Type B pancreatic cell (in vitro differentiated cells): ENCODE measurements at places on chromosomes 1 and 21. TPM values are rescaled to one million over a fixed set of nuclear protein-coding genes. Genes with fewer than 3 reads are reported as not detected.

Gene SLFNL1
- 0.14 and 0.60 TPM in 2 replicates for total RNA-seq

- no peak for DNase-seq
Measured at GRCh38 chr1:39103328-39104157, 77.4 kb downstream of the NDUFS5 start.

DNA sequence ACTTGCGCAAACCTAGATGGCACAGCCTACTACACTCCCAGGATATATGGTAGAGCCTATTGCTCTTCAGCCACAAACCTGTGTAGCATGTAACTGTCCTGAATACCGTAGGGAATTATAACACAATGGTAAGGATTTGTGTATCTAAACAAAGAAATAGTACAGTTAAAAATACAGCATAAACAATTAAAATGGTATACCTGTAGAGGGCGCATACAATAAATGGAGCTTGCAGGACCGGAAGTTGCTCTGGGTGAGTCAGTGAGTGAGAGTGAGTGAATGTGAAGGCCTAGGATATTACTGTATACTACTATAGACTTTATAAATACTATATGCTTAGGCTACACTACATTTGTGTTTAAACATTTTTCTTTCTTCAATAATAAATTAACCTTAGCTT, 99.3 kb downstream of the PLD5 start:
- no peak for DNase-seq

DNA sequence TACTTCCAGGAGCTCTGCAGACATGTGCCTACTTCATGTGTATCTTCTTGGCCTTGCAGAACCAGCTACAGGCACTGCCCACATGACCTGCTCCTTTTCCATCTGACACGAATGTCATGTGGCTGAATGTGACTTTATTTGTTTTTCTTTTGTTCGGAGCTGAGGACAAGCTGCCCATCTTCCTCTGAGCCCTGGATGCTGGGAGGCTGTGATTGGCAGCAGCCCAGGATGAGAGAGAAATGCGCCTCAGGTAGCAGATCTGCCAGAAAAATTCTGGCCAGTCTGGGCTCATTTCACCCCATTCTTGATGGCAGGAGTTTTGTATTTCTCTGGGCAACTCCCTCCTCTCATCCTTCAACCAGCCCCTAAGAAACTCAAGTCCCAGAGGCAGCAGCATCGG, 372.0 kb downstream of the RPS6KC1 start:
- DNase-seq = no peak

DNA sequence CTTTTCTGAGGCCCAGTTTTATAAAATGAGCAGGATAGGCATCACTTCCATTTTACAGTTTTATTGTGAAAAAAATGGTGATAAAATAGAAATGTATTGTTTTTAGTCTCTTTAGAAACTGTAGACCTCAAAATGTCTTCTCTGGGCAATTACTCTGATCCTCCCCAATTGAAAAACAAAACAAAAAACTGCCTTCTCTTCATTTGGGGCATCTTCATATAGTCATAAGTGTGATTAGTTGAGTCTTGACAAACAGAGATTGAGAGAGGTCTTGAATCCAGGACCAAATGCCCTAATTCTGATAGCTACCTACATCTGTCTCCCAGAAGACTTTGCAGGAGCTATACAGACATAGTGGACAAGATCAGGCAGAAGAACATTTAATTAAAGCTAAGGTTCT, 62.9 kb downstream of the LRRC8C start:
- no peak for DNase-seq
